ENCODE measurements at places on chromosomes 1 and 21. TPM values are rescaled to one million over a fixed set of nuclear protein-coding genes. Genes with fewer than 3 reads are reported as not detected.

Gene EFCAB14
- total RNA-seq, result 64.1 TPM

- DNase-seq, result no peak
Measured at GRCh38 chr1:165162671-165163241, 193.8 kb downstream of the LMX1A start.

Gene ZNF593OS
- not detected for total RNA-seq

GRCh38 chr1:111734426-111734825, 4.8 kb downstream of the INKA2 start:
- no peak for DNase-seq

GRCh38 chr21:32909393-32909792, 116.3 kb upstream of the OLIG2 start:
- DNase-seq, result no peak

DNA sequence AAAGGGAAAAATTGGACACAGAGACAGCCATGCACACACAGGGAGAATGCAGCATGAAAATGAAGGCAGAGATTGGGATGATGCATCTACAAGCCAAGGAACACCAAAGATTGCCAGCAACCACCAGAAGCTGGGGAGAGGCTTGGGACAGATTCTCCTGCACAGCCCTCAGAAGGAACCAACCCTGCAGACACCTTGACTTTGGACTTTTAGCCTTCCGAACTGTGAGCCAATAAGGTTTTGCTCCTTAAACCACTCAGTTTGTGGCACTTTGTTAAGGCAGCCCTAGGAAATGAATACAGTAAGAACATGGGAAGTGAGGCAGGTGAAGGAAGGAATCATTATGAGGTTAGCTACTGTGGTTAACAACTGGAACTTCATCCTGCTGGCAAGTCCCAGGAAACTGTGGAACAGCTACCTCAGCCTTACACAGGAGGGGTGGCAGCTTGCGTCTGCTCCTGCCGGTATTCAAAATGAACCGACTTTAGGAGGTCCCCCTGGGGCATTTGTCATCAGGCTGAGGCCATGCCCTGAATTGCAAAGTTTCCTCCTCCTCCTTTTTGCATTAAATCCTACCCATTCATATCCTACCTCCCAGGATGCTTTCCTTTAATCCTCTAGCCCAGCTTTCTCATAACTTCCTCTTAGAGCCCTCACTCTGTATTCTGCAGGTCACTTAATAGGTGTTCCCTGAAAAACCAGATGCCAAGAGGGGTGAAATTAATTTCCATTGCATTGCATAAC, 15.4 kb downstream of the CD247 start:
- no peak for DNase-seq

Gene GUCA2A
- total RNA-seq, result not detected

GRCh38 chr21:26683996-26684395, 110.9 kb upstream of the CYYR1 start:
- DNase-seq, result no peak

- no peak for DNase-seq
Measured at GRCh38 chr1:206794294-206794908, 22.1 kb upstream of the IL10 start.

Gene LEPR
- 15.8 TPM for total RNA-seq

GRCh38 chr1:36709869-36710481, 227.3 kb upstream of the CSF3R start:
- DNase-seq, result no peak

Gene ZBTB37
- total RNA-seq, result 6.1 TPM

GRCh38 chr21:25515484-25516405, 91.5 kb downstream of the MRPL39 start:
- DNase-seq, result no peak

Gene ZC3H12A
- total RNA-seq, result 6.3 TPM

GRCh38 chr1:30900931-30901560, 7.5 kb downstream of the SDC3 start:
- DNase-seq, result no peak

GRCh38 chr1:76281306-76281705, 206.8 kb downstream of the ST6GALNAC3 start:
- DNase-seq, result no peak

DNA sequence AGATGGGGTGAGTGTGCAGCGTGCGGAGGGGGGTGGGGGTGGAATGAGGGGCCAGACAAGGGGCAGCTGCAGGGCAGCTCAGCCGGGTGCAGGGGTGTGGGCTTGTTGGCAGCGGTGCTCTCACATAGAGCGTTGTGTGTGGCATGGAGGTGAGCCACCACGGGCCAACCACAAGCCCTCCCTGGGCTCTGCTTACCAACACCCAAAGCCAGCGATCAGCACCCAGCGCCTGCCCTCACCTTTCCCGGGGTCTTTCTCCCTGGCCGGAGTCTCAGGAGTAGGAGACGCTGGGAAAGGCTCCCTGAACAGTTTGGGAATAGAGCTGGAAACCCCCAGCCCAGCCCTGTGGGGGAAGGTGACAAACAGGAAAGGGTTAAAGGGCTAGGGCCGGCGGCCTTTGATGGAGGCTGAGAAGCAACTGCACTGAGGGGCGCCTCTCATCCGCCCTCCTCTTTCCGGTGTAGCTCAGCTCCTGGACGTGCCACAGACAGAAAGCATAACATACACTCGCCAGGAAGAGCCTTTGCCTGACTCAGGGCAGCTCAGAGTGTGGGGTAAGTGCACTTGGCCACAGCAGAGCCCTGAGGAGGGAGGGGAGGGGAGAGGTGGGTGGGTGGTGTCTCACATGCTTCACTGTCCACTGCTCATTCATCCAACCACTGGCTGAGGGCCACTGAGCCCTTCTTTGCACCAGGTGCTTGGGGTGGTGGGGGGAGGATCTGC, 577 bp downstream of the IKBKE start:
- peak; percentile 68 for DNase-seq

Gene FAM167B
- 1.5 TPM for total RNA-seq

DNA sequence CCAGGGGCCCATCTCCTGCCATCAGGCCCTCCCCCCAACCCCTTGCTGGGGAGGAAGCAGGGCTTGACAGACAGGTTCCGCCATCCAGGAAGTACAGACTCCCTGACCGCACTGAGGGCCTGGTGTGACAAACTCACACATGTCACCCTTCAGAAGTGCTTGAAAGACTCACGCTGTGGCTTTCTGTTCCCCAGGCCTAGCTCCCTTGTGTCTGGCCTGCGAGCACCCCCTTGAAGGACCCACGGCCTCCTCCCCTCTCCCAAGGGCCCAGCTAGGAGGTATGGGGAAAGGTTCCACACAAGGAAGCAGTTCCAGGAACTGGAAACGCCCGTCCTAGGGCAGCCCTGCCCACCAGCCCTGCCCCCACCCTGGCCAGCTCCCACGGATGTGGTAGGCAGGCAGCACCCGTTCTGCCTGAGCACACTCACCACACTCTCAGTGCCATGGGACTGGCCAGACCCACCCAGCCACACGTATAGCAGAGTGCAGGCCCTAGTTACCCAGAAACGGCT, 26.7 kb downstream of the SLC2A1 start:
- DNase-seq, result no peak

Gene TMEM52
- 0.21 TPM for total RNA-seq

- DNase-seq, result no peak
Measured at GRCh38 chr1:222061711-222062359, 319.9 kb upstream of the DUSP10 start.

Gene DNASE2B
- not detected for total RNA-seq

DNA sequence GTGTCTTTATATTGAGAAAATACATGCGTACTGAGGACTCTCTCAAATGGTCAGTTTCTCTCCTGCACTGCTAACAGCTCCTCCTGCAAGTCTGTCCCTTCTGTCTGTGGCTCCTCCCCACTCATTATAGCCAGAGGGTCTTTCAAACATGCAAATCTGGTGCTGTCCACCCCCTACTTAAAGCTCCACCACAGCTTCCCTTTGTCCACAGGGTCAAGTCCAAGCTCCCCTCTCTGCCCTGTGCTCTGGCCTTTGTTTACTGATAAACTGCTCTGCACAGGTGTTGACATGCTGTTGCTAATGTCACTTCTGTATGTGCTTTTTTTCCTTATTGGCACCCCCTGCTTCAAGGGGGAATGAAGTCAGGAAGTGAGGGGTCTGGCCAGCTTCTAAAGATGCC, 47.7 kb upstream of the GPR37L1 start:
- DNase-seq, result no peak
